ENCODE measurements at places on chromosomes 4 and X.

DNA sequence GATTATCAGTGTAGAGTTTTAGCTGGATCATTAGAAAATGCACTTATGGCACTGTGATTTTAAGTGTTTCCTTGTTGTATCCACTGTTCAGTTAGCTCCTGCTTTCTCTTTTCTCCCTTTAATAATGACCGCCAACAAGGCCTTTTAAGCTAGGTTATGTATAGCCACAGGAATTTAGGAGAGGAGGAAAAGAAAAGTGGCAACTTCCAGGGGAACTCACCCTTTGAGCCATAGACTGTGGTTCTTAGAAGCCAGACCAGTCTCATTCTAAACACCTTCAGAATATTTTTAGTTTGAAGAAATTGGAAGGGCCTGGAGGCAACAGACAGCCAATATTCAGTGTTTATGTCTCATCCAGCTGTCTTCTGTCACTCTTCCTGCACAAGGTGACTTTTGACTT is 6.1 kb downstream of the FGF2 start:
- peak; percentile 38 for DNase-seq

- DNase-seq = peak; percentile 34
These were observed 21.7 kb upstream of the SEC24B start for GRCh38 chr4:109411964-109412363.

- DNase-seq = no peak
These were observed 750.2 kb upstream of the HS3ST1 start for GRCh38 chr4:12178614-12179610.

GRCh38 chr4:2583092-2583491 is 46.6 kb downstream of the FAM193A start:
- no peak for DNase-seq

GRCh38 chr4:19346636-19347035 is 905.1 kb upstream of the SLIT2 start:
- DNase-seq = no peak

GRCh38 chrX:45619290-45619689 is 418.6 kb upstream of the DIPK2B start:
- DNase-seq = no peak

GRCh38 chr4:138757432-138757831 is 258.1 kb upstream of the NOCT start:
- no peak for DNase-seq

- DNase-seq = no peak
These were observed 61.3 kb downstream of the HCCS start for GRCh38 chrX:11172415-11172814.

All from kidney tubule cell (primary cell).